ENCODE measurements at places on chromosomes 16 and 17.
A peak's percentile ranks its signal among the peaks of the same experiment; 100 is the strongest.

GRCh38 chr17:28570716-28571360 is 486 bp downstream of the PIGS start:
- DNase-seq, result peak; percentile 66

DNA sequence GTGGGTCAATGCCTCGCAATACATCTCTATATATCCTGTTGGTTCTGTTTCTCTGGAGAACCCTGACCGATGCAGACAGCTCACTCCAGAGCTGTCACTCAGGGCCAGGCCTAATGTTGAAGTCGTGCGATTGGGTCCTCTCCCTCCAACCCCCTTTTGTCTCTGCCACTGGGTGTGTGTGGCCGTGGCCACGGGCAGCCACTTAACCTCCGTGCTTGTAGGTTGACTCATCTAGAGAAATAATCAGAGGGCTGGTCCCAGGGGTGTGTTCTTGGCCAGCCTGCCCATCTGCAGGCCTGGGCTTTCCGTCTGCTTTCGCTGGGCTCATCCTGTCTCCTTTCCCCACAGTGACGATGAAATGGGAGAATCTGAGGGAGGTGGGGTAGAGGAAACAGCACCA is 7.4 kb downstream of the ADAD2 start:
- no peak for DNase-seq

DNA sequence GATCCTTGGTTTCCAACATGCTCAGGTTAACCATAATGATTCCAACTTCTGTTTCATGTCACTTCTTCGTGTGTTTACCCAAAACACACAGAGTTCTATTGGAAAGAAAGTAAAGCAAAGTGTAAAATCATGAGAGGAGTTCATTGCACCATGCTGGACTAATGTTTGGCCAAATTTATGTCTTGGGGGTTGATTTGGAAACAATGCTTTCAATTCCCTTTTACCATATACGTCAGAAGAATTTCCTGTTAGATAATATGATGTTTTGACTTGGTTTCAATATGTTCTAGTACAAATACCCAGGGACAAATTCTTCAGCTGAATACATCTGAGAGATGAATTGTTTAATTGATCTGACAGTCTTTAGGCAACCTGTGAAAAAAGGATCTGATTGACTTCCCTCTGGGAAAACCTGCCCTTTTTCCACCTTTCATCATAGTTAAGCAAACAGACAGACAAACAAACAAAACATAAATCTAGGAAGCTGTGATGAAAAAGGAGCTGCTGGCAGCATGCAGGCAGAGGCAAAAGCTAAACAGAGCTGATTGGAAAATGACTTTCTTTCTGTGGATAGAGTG is 26.0 kb upstream of the MPHOSPH6 start:
- no peak for DNase-seq

GRCh38 chr16:425740-426114 is 278 bp downstream of the RAB11FIP3 start:
- no peak for DNase-seq

DNA sequence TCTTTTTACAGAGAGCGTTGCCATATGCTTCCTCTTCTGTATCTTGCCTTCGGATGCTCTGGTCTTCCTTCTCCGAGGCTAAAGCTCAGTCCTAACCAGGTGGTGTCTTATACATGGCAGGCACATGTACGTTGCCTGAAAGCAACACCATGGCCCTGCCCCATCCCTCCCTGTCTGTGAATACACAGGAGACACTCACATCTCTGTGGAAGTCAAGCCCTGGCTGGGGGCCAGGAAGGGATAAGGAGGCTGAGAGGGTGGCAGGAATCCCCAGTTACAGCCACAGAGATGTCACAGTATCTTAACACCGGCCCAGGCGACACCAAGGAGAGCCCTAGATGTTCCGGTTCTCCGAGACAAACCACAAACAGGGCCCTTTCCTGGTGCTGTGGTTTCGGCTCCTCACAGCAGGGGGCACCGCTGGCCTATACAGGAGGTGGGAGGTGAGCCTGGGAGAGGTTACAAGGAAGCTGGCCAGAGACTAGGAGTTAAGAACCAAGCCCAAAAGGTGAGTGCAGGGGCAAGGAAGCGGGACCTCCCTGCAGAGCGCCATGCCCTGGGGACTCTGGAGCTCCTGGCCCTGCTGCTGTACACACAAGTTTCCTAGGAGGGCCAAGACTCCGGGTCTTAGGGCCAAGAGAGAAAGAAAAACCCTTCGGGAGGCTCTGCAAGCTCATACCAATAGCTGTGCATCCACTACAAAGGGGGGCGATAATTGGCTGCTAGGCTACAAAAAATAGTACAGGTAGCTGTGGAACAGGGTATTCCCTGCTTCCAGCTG is 41.7 kb downstream of the SRL start:
- DNase-seq, result peak; percentile 21

GRCh38 chr16:62863139-62863538 is 826.9 kb upstream of the CDH8 start:
- no peak for DNase-seq

DNA sequence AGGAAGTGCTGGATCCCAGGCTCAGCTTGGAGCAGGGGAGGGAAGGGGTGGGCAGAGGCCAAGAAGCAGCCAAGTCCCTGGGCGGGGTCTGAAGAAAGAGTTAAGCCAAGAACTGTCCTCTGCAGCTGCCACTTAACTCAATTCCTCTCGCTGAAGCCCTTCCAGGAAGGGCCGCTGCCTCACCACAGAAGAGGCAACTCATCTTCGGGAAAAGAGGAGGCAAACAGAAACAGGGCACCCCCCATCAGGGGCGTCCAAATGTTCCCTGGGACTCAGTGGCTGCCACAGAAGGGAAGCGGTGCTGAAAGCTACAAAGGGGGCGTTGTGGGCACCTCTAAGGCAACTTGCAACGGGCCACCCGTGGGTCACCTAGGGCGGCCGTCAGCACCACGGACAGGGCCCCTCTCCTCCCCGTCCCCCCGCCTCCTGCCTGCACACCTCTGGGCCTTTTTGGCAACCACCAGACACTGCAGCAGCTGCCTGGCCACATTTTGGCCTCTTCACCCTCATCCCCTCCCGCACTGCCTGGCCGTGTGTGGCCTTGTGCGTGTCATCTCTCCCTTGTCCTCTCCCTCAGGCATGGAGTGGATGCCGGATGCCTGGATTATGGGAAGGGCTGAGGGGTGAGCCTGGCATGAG is 2.5 kb downstream of the TLCD3B start:
- peak; percentile 26 for DNase-seq

- DNase-seq, result no peak
Observed at GRCh38 chr17:40319651-40320540, 10.9 kb downstream of the RARA start.

- DNase-seq, result no peak
Observed at GRCh38 chr17:45656527-45657181, 127.5 kb upstream of the CRHR1 start.

DNA sequence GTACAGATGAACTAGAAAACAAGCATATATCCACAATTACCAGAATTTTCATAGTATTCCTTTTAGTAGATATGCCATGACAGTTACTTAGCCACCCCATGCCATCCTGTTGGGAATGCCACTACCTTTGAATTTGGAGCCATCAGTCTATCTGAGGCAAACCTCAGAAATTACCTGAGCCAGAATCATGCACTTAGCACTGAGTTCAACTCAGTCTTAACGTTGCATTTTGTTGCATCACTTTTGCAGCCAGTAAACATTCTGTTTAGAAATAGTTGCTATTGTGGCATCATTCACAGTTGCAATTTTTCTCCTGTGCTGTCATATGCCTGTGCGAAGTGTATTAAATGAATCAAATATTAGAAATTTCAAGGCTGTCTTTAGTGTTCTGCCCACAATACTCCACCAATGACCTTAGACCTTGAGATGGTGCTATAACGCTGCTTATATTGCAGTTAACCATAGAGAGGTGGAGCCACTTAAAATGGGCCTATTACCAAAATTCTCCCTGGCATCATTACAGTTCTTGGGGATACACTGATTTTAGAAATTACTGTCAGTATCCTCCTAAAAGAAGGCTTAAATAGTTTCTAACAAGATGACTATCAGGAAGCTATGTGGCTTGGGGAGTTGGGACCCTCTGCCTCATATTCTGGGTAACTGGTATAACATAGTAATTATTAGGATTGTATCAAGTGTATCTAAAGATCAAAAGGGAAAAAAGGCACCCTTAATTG is 11.1 kb downstream of the PTRH2 start:
- DNase-seq, result no peak

- no peak for DNase-seq
Observed at GRCh38 chr16:12965274-12965804, 63.9 kb downstream of the SHISA9 start.

GRCh38 chr16:47008174-47008573 is 34.7 kb upstream of the DNAJA2 start:
- no peak for DNase-seq

DNA sequence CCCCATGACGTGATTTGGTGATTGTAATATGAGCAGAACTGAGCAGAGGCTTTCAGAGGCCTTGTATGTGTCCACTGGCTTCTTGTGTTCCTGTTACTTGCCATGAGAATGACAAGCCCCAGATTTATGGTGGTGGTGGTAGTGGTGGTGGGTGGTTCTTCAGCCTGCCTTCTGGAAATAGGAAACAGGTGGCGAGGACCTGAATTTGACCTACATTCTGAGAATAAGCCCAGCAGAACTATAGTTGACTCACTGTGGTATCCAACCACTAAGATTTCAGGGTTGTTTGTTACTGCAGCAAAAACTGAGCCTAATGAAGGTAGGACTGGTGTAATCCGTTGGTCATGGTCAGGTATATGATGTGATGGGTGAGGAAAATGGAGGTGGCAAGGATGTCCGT is 93.0 kb downstream of the SHISA9 start:
- no peak for DNase-seq

- DNase-seq, result no peak
Observed at GRCh38 chr17:80025140-80025539, 10.5 kb downstream of the TBC1D16 start.
